Central memory CD4-positive, alpha-beta T cell (primary cell): ENCODE measurements at places on chromosomes 16 and 17.

DNA sequence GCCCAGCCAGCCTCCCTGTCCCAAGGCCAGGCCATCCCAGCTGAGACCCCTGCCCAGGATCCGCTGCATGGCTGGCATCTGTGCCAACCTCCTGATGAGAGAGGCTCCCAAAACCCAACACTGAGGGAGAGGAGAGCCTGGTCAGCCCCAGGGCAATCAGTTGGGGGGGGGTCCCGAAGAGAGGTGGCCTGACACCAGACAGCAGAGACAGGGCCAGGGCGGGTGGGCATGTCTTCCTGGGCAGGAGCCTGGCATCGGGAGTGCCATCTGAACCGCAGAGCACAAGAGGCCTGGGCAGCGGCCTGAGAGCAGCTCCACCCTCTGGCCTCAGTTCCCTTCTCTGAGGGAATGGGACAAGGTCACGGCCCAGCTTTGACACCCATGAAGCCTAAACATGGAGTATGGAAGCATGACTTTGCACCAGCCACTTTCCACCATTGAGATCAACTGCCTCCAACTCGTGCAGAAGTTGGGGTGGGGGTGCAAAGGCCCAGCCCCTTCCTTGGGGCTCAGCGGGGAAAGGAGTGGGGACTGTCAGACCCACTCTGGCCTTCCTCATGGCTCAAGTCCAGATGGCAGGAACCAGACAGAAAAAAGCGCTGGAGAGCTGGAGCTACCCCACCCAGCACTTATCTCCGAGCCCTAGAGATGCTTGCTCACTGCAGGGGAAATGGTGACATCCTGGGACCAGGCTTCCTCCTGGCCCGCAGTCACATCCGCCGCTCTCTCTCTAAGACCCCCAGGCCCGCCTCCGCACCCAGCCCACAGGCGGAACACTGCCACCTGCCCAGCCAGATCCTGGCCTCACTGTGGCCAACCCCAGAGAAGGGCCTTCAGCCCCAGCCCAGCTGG lies 9.7 kb downstream of the RHBDF2 start:
- DNase-seq = no peak

DNA sequence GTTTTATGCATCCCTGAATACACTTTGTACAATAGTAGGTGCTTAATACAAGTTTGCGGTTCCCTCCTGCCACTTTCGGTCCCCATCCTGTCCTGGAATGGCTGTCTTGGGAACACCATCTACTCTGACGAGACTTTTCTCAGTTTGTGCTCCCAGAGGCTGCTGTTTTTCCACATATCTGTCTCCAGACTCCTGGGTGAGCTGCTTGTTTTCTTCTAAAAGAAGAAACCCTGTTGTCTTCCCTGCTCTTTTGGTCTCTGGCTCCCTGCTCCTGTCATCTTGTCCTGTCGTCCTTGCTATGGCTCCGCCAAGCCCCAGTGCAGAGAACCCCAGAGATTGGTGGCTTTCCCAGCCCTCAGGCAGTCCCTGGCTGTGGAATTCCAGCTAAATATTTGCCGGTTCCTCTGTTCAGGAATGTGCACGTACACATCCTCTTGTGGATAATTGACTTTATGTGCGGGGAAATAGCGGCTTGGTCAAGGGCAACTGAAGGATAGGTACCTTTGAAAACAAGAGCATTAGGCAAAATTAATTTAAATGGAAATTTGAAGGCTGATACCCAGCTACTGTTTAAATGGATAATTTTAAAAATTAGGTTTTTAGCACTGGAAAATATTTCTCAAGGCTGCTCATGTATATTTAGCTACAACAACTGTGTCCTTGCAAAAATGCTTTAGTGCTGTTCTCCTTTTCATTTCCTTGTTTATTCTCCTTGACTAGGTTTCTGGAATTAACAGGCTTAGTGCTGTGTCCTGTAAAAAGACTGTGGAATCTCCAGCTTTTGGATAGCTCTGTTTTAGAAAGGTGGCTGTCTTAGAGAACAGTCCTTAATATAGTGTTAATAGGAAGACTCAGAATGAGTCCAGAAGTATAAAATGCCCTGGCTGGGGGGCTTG lies 50.2 kb upstream of the SLC12A3 start:
- no peak for DNase-seq

- peak; percentile 36 for DNase-seq
Measured at GRCh38 chr17:48295362-48296288, 134.4 kb downstream of the SKAP1 start.

- DNase-seq = peak; percentile 14
Measured at GRCh38 chr16:19583665-19584300, 28.3 kb downstream of the VPS35L start.

- DNase-seq = no peak
Measured at GRCh38 chr17:6162216-6162615, 92.0 kb downstream of the WSCD1 start.

DNA sequence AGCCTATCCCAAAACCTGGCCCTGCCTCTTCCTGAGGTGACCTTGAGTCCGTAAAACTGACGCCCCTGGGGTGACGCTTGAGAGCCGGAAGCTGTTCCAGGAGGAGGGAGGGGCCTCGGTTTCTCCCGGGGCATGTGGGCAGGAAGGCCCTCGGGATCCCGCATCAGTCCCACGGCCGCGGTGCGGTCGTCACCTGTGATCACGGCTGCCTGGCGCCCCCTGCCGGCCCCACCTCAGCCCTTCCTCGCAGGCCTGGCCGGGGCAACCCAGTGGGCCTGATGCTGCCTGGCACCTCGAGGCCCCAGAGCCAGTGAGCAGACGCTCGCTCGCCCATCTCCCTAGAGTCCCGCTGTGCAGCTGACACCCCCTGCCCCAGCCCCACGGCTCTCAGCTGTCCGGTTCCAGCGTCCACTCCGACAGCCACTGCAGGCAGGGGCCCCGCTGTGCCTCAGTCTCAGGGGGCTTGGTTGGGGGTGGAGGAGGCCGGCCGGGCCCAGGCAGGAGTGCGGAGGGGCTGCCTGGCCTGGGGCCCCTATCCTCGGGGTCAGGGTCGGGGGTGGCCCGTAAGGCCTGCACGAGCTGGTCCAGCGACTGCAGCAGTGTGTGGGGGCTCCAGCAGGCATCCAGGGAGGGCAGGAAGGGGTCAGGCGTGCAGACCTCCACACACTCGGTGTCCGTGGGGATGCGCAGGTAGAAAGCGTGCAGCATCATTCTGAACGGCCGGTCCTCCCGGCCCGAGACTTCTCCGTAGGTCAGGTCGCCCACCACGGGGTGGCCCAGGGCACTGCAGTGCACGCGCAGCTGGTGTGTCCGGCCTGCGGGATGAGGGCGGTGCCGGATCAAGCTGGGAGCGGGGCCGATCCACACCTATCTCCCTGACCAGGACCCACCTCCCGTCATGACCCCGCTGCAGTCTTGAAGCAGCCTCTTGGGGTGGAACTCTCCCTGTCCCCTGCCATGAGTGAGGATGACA lies 2.3 kb downstream of the RPUSD1 start:
- DNase-seq = peak; percentile 63

DNA sequence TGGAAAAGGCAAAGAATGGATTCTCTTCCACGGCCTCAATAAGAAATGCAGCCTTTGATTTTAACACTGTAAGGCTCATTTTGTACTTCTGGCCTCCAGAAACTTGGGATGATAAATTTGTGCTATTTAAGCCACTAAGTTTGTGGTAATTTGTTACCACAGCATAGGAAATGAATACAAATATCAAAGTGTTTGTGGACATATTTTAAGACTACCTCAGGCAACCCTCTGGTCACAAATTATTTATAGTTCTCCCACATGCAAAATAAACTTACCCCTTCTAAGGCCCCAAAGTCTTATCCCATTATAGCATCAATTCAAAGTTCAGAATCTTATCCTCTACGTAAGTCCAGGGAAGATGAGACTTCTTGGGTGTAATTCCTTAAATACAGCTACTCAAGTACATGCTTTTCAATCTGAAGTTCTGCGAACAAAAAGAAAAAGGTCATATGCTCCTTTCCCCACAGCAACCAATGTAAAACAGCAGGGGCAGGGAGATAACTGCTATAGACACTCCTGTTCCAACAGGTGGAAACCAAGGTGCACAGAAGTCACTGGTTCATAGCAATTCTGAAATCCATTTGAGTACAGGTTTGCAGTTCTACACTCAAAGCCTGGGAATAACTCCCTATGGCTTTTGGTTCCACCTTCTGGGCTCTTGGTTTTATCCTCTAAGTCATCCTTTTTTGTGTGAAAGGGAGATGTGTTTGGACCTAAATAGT lies 5.4 kb upstream of the EFCAB13 start:
- DNase-seq = no peak

DNA sequence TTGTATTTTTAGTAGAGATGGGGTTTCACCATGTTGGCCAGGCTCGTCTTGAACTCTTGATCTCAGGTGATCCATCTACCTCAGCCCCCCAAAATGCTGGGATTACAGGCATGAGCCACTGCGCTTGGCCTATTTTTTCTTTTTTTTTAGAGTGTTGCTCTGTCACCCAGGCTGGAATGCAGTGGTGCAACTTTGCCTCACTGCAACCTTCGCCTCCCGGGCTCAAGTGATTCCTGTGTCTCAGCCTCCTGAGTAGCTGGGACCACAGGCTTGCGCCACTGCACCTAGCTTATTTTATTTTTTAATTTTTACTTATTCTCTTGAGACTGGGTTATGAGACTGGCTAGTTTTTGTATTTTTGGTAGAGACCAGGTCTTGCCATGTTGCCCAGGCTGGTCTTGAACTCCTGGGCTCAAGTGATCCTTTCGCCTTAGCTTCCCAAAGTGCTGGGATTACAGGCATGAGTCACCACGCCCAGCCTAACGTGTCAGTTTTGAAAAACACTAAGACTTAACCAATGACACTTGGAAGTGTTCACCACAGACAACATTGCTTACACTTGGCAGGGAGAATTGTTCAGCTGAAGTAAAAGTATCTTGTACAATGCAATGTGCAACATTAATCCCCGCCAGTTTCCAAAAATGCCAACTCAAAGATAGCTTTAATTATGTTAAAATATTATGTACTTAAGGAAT lies 26.9 kb downstream of the ATAD5 start:
- DNase-seq = no peak

DNA sequence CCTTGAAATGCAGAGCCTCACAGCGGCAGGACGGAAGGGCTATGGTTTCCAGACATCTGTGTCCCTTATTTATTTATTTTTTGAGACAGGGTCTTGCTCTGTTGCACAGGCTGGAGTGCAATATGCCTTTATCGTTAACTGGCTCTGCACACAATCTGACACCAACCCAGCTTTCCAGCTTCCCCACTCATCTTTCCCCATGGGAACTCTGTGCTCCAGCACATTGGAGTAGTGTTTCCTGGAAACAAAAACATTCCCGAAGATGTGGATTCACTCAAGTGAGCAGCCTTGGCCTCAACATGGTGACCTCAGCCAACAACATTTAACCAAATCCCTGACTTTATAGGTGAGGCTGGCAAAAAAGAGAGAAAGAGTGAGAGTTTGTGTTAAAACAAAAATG lies 307.1 kb downstream of the TMEM114 start:
- DNase-seq = no peak

DNA sequence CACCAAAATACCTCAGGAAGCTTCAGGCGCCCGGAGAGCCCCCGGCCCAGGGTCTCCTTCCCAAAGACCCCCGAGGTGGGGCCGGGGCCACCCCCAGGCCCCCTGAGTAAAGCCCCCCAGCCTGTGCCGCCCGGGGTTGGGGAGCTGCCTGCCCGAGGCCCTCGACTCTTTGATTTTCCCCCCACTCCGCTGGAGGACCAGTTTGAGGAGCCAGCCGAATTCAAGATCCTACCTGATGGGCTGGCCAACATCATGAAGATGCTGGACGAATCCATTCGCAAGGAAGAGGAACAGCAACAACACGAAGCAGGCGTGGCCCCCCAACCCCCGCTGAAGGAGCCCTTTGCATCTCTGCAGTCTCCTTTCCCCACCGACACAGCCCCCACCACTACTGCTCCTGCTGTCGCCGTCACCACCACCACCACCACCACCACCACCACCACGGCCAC lies 6.7 kb upstream of the TMEM88 start:
- DNase-seq = no peak

DNA sequence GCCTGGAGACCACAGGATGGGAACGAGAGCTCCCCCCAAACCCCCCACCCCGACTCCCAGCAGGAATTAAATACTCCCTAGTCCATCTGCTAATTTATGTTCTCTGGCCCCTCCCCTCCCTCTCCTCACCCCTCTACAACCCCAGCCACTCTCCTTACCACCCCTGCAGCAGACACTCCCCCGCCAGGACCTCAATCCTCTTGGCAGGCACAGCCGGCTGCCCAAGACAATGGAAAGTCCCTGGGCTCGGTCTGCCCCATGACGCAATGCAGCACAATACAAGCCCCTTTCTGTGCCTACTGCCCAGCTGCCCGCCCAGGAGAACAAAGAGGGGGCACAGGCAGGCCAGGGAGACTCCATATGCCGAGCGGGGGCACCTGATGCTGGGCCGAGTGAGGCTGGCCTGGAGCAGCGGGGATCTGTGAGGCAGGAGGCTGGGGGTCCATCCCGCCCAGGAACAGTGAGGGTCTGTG lies 30.3 kb upstream of the CDC42EP4 start:
- no peak for DNase-seq
